ENCODE measurements at places on chromosomes 1 and 21. TPM values are rescaled to one million over a fixed set of nuclear protein-coding genes. Genes with fewer than 3 reads are reported as not detected.

Gene SDCCAG8
- polyA plus RNA-seq = 33.7 TPM

Gene B3GALT6
- polyA plus RNA-seq = 52.6 TPM

Gene C1orf115
- 0.42 TPM for polyA plus RNA-seq

Gene HFM1
- polyA plus RNA-seq = 28.9 TPM

Gene SELP
- not detected for polyA plus RNA-seq

Gene PTCH2
- 0.78 TPM for polyA plus RNA-seq
